ENCODE measurements at places on chromosomes 13 and 19.

- DNase-seq = no peak
Observed at GRCh38 chr13:46317120-46317519, 69.9 kb downstream of the RUBCNL start.

DNA sequence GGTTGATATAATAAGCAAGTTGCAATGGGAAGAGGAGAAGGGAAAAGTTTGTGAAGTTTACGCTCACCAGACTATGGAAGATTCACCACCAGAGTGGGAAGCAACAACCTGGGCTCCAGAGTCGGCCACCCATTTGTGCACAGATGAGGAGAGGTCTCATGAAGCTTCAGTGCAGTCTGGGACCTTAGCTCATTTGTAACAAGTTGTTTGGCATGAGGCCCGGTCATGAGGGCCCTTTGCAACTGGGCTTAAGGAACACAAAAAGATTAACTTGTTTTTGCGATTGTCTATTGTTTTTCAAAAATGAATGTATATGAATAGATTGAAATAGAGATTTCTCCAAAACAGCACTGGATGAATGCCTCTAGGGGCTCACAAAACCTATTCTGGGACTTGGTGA lies 94.2 kb downstream of the ZNF737 start:
- no peak for DNase-seq

GRCh38 chr13:30169442-30169841 lies 137.9 kb downstream of the KATNAL1 start:
- DNase-seq = no peak

DNA sequence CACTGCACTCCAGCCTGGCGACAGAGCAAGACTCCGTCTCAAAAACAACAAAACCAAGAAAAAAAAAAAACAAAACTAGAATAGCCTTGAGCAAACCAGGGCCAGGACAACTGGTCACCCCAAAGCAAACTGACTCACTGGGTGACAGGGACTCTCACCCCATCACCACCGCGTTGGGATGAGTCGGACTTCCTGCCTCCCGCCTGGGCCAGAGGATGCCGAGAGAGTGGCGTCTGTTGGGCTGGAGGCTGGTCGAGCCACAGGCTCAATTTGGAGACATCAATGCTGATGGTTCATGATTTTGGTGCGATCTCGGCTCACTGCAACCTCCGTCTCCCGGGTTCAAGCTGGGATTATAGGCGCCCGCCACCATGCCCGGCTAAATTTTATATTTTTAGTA lies 11.6 kb downstream of the TMPRSS9 start:
- DNase-seq = no peak

- DNase-seq = no peak
Observed at GRCh38 chr13:24407844-24408243, 98.5 kb downstream of the C1QTNF9 start.

DNA sequence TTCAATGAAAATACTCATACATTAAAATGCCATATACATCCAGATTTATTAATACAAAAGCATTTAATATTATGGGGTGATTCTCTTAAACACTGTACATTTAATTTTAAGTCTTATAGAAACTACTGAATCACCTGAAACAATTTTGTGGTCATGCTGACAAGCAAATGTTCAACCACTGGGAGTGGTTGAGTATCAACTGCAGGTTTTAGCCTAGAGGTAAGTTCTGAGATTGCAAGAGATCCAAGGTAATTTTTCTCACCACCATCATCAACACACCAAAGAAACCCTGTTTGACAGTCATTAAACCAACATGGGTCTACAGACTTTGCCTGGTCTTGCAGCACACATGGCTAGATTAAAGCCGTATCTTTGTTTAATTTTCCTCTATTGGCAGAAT lies 196.3 kb downstream of the LHFPL6 start:
- no peak for DNase-seq

- DNase-seq = no peak
Observed at GRCh38 chr19:32599258-32599657, 18.3 kb downstream of the PDCD5 start.

GRCh38 chr13:19362946-19363510 lies 181.4 kb upstream of the TUBA3C start:
- DNase-seq = no peak

DNA sequence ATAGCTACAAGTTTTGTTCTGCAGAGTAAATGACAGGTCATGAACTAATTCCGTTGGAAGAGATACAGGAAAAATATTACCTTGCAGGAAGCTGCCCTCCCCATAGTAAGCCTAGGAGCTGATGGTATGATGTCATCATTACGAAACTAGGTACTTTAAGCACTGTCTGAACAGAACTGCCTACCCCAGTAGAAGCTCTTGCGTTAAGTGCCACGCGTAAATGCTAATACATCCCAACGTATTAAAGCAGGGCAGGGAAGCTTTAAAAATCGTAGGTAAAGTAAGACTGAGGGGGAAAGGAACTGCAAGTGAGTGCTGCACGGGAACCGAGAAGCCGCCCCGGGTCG lies 572 bp downstream of the UGGT2 start:
- DNase-seq = no peak

- no peak for DNase-seq
Observed at GRCh38 chr13:45705918-45706317, 3.8 kb downstream of the CBY2 start.

DNA sequence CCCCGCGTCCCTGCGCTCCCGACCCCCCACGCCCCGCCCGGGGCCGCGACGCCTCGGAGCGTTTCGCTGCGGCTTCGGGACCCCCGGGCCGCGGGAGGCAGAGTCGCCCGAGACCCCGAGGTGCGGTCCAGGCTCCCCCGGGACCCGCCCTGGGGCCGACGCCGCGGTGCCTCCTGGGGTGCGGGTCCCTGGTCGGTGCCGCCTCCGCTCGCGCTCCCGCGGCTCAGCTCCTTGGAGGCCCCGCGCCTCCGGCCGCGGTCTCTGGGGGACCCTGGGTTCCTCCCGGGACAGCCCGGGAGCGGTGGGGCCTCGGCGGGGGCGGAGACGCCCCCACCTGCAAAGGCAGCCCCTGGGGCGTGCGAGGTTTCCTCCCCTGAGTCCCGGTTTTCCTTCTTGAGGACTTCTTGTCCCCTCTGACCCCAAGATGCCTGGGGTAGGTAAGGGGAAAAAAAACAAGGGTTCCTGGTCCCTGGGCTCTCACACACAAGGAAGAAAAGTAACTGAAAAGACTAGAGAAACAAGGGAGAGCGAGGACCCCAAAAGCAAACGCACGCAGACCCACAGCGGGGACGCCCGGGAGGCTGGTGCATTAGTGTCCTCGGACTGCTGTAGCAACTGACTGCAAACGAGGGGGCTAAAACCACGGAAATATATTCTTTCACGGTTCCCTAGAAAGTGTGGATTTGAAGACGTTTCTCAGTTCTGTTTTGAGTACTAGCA lies 740 bp downstream of the ZNF555 start:
- no peak for DNase-seq

DNA sequence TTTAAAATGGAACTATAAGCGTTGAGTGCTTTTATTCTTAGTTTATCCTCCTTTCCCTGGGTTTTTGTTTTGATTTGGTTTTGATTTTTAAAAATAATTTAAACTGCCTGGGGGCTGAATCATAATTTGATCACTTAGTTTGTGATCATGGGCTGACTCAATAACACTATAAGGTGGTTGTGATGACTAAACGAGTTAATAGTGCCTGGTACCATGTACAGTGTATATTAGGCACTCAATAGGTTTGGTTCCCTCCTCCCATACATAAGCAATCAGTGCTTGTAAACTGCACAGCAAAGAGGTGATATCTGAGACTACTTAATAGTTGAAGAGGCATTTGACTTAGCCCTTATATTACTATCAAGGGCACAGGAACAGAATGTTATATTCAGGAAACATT lies 200.9 kb upstream of the RFC3 start:
- DNase-seq = no peak

GRCh38 chr13:27919659-27919933 lies 204 bp upstream of the PDX1 start:
- DNase-seq = no peak

- no peak for DNase-seq
Observed at GRCh38 chr19:8017808-8018207, 12.4 kb upstream of the ELAVL1 start.

DNA sequence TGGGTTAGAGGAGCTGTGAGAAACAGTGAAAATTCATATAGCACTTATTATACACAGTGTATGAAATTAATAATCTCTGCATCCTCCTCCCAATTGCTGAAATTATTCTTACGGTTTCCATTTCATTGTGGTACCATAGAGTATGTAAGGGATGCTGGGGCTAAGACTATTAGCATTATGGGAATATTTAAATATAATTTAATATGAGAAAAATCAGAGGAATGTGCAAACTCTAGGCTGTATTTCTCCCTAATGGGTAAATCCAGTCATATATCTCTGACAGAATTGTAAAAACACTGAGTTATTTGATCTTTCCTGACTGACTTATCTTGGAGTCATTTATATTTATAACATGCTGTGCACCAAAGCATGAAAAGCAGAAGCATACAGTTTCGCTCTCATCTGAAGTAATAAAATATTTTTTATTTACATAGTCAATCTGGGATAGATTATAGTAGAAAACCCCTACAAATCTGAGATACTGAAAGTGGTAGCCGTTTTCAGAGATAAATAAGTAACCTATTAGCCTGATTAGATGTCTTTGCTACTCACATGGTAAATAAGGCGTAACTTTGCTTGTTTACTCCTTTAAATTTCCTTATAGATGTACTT lies 34.9 kb downstream of the LRCH1 start:
- DNase-seq = no peak

DNA sequence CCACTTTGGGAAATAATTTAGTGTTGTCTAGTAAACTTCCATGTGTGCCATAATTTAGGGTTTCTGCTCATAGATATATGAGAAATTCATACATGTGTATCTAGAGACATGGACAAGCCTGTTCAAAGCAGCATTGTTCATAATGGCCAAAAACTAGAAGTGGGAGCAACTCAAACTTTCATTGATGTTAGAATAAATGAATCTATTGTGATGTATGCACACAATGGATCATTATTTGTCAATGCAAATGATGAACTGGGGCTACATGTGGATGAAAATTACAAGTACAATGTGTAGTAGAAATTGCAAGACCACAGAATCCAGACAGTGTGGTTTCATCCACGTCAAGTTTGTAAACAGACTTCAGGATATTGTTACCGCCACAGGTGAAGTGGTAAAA lies 284.7 kb downstream of the SLC7A1 start:
- no peak for DNase-seq

DNA sequence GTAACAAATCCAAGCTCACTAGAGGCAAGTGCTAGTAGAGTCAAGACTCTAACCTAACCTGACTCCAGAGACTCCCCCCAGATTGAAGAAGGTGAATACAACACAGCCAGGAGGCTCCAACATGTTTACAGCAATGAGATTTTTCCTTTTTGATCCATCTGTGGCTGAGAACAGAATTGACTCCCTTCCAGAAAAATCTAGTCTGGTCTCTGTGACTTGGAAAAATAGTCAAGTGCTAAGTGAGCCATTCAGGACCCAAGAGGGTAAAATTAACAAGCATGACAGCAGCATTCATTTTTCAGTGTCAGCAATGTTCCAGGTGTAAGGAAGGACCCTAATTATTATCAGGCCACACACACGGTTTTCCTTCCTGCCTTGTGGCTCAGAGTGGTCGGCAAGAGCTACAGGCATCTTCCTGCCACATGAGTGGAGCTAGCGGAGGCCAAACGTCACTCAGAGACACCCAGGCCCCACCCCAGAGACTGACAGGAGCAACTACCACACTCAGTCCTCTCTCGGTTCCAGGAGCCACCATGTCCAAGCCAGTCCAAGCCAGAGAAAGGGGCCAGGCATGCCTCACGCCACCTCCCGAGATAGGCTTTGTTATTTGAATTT lies 395.1 kb downstream of the FOXO1 start:
- no peak for DNase-seq

DNA sequence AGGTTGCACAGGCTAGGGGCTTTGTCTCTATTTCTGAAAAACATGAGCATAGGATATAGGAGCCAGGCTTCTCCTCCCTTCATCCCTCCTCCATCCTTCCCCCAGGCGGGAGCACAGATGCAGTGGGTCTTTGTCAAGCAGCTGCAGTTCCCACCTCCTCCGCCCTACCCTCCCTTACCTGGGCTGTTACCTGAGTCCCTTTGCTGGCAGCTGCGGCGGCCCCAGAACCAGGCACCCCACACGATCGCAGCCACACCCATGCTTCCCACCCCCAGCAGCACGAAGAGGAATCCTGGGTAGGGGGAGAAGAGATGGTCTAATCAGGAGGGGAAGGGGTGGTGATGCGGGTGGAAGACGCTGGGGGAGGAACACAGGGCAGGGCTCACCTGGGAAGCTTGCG lies 7.8 kb downstream of the TMIGD2 start:
- DNase-seq = no peak

GRCh38 chr13:32237681-32238080 lies 77.5 kb downstream of the ZAR1L start:
- no peak for DNase-seq

- DNase-seq = no peak
Observed at GRCh38 chr13:32998966-32999365, 17.3 kb upstream of the KL start.

GRCh38 chr13:60351855-60352615 lies 45.0 kb upstream of the TDRD3 start:
- DNase-seq = no peak

- no peak for DNase-seq
Observed at GRCh38 chr13:44730099-44730498, 154.0 kb upstream of the TSC22D1 start.

DNA sequence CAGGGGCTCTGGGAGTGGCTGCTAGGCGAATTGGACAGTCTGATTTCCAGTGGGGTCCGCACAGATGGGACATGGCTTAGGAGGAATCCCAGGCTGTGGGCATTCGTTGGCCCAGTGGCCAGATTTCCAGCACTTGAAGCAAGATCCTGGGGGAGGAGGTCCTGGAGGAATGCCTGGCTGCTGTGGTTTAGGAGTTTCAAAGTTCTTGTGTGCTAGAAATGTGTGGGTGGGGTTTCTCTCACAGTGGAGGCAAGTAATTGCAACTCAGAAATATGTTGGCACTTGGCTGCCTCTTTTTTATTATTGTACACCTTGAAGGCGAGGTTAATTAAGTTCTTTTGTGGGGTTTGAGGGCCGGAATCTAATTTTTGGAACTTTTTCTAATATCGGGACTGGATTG lies 17.1 kb downstream of the IGFL3 start:
- DNase-seq = no peak

DNA sequence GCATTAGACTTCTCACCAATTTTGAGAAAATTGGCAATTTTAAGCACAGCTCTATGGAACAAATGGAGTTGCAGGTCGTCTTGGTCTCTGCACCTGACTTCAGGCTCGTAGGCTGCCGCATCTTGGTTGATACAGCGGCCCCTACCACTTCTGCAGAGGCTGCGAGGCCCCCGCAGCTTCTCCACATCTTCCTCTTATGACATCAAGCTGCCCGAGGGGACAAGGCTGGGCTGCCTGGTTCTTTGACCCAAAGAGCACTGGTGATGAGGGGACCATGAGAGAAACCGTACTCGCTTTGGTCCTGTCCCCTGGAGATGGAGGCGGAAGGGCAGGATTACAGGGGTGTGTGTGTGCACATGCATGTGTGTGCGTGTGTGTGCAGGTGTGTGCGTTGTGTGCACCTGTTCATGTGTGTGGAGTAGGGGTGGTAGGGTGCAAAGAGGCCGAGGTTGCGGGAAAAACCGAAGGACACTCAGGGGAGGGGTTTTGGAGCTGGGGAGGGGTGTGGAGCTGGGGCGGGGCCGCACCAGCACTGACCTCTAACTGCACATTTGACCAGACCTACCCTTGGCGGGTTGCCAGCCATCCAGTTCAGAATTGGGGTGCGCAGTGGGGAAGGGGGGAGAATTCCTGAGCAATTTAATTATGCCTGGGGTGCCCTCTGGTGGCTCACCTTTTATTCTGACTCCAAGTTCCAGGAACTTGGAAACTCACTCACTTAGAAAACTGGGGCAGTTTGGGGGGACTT lies 65.1 kb upstream of the ARHGEF7 start:
- no peak for DNase-seq

GRCh38 chr19:15180451-15181390 lies 20.1 kb downstream of the NOTCH3 start:
- DNase-seq = no peak

All from activated CD8-positive, alpha-beta memory T cell treated with anti-CD3 and anti-CD28 coated beads for 24 hours (primary cell).